DMS153 (cell line): ENCODE measurements at places on chromosomes 12 and 14.

- DNase-seq, result no peak
Measured at GRCh38 chr12:9646794-9647781, 22.4 kb upstream of the CLEC2D start.

DNA sequence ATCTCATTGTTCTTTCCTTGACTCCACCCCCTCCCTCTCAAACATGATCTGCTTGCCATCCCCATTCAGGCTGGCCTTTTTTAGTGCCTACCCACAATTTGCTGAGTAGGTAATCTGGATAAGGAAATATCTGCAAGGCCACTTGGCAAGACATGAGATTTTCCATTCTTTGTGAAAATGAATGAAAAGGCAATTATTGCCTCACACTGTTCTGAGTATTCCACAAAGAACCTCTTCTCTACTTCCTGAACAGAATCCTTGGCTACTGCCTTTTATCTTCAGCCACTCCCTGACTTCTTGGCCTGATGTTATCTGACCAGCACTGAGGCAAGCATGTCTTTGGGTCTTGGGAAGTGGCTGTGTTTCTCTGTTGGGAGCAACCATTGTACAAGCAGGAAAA lies 263.2 kb upstream of the ATP2B1 start:
- no peak for DNase-seq

- no peak for DNase-seq
Measured at GRCh38 chr14:106417224-106418049, 891.1 kb downstream of the TMEM121 start.

GRCh38 chr12:44674875-44675274 lies 201.2 kb downstream of the NELL2 start:
- peak; percentile 2 for DNase-seq

DNA sequence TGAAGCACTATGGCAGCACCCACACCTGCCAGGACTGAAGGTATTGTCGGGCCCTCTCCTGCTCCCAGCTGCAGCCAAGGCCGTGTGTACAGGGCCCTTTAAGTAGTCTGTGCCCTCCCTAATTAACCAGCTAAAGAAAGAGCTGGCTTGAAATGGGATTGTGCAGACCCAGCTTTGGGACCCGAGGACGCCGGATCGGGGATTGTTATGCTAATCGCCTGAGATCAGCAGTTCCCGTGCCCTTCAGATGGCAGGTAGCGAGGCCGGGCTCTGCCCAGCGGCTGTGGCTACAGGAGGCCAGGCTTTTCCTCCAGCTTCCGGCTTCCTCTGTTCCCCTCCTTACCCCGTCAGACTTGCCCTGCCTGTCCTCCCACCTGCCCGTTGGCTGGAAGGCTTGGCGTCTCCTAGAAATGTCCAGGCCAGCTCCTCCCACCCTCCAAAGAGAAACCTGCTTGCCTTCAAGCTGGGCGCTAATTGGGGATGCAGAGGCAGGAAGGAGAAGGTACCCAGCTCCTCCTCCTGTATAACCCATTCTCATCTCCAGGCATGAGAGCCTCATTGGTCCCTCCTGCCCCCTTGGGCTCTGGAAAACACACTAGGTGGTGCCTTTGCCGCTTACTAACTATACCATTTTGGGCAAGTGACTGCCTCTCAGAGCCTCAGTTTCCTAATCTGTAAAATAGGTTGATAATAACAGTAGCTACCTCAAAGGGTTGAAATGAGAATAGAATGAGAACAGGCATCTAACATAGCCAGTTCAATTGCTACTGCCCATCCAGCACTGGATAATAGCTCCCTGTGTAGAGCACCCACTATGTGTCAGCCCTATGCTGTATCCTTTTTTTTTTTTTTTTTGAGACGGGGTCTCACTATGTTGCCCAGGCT lies 25.8 kb upstream of the MSI1 start:
- DNase-seq, result peak; percentile 86

DNA sequence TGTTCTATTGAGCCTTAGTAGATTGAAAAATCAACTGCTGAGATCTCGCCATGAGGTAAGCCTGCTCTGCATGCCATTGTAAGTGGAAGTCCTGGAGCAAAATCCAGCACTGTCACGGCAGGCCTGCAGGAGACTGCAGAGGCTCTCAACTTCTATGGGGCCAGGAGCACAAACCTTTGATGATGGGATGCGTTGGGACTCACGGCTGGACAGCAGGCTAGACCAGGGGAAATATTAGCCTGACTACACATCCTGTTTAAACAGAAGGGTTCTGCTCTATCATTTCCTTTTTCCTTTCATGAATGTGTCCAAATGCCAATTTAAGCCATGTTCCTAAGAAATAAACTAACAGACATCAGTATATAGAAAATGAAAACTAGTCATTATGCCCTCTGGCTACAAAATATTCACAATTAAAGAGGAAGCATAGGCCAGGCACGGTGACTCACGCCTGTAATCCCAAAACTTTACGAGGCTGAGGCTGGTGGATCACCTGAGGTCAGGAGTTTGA lies 33.9 kb upstream of the RASSF8 start:
- DNase-seq, result no peak

DNA sequence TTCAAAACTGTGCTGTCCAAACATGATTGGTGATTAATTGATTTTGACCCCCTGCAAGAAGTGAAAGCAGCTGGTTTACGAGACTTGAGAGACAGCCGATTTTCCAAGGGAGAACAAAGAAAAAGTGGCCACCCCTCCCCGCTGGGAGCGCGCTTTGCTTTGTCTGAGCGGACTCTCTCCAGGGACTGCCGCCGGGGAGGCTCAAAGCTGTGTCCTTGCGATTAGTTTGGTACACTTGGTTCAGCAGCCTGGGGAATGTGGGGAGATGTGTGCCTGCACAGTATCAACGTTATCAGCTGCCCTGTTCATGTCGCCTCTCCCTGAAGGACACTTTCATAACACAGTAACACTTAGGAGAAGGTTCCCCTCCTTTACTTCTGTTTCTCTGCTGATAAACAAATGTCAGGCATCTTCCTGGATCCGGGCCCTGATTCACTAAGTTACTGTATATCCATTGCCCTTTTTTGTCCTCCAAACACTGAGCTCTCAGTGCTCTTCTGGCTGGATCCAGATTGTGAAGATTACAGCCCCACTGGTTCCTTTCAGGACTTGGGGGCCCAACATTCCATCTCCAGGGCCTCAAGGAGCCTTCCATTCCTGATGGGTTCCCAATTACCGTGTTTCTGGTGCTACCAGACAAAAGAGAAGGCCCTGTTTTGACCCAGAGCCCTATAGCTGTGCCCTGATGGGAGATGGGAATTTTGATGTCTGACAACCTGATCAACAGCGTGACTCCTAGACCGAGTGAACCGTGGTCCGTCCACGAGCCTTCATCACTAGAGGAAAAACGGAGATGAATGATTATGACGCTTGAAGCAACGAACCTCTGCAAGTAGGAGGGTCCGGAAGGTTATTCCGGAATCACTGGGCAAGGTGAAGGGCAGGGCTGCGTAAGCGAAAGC lies 31.7 kb upstream of the TUBA1C start:
- DNase-seq, result peak; percentile 32

DNA sequence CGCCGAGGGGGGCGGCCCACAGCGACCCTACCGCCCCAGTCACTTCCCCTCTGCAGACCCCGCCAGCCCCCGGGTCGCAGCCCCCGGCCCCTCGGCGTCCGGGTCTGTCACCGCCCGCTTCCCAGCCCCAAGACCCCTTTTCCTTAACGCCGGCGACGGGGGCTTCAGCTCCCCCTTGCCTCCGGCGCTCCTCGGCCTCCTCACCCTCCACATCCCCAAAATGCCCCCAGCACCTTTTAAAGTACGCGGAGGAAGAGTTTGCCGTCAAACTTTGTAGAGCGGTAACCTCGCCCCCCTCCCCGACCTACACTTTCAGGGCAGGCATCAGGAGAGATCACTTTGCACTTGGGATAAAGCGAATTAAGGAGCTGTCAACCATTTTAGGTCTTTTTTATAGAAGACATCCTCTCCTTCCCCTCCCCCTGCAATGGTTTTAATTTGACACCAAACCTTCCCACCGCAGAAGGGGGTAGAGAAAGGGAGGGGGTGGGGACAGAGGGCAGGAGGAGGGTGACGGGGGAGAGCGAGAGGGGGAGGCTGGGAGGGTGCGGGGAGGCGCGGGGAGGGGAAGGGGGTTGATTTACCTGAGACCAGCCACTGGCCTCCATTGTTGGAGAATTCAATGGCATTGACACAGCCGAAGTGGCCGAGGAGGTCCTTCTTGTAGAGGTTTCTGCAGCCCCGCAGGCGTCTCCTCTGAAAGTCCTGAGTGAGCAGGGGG lies 578 bp downstream of the DCAF5 start:
- peak; percentile 31 for DNase-seq

GRCh38 chr12:2679816-2680675 lies 114.7 kb upstream of the FKBP4 start:
- no peak for DNase-seq

DNA sequence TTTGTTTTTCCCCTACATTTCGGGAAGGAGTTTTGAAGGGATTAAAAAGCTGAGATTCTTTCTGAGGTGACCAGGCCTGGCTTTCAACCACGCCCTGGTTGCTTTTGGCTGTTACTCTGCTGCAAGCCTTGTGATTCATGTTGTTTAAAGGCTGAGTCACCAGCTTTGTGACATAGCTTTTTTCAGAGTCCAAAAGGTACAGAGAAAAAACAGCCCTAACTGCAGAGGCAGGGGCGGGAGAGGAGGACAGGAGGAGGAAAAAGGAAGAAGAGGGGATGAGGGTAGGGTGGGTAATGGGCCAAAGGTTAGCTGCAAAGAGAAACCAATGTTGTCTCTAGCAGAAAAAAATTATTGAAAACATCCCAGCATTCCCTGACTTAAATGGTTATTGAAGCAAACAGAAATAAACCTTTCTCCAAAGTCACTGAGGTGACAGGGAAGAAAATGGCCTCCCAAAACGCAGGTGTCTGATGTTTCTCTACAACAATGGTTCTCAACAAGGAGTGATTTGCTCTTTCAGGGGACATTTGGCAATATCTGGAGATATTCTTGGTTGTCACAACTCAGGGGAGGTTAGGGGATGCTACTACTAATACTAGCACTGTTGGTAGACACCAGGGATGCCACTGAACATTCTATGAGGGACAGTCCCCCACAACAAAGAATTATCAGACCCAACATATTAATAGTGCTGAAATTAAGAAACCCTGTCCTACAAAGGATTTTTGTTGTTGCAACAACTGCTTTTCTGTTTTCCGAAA lies 2.1 kb upstream of the UBC start:
- no peak for DNase-seq

GRCh38 chr12:63955831-63956666 lies 111.5 kb downstream of the SRGAP1 start:
- no peak for DNase-seq

DNA sequence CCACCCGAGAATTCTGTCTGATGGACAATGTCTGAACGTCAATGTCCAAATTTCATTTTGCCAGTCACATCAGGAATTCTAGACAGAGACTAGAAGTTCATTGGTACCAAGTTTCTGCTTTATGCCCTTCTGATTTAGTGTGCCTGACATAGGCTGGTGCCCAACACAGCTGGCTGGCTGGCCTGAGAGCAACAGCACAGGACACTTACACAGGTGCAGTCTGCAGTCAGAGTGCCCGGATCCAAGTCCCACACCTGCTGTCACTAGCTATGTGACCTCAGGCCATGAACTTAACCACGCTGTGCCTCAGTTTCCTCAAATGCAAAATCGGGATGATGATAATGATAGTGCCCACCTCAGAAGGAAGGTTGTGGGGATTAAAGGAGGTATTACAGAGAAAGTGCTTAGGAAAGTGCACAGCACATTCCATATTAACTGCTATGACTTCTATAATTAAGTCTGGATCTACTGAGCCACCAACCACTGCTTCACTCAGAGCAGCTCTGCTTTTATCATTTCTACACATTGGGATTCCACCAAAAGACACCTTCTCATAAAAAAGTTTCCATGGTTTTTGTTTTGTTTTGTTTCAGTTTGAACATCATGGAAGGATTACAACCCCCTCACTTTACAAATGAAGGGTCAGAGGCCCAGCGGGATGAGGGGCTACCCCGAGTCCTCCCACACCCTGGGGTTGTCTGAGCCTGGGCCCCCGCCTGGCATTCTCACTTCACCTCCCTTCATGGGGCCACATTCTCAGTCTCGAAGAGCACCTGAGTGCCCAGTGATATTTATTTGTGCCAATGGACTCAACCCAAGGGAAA lies 168.8 kb upstream of the BCL2L14 start:
- no peak for DNase-seq

DNA sequence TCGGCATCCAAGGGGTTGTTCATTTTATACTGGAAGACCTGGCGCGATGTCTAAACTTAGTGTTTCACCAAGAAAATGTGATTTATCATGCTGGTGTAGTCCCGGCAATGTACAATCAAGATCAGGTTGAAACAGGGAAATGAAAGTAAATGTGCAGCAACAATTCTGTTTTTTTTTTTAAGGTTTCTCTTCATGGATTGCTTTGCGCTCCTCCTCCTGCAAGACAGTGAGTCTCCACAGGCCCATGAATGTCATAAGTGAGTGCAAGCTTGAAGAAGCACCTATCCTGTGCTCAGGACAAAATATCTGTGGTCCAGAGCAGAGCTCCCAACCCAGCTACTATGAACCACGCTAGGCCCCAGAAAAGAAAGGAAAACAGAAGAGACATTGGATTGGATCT lies 143.4 kb downstream of the KCNK10 start:
- no peak for DNase-seq

DNA sequence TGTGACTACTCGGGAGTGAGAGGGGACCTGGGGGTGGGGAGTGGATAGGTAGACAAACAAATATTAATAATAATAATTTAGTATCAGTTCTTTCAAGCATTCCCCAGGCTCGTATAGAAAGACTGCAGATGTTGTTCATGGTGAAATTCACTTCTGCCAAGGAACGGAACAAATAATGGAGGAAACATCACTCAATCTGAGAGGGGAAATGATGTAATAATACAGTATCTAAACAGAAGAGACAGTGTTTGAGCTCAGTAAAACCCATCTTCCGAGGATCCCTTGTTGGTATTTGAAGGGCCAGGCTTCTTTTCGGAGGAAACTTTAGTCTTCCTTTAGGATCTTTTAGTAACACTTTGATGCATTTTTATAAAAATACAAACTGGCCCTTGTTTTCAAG lies 114.2 kb downstream of the KCNK10 start:
- no peak for DNase-seq

- DNase-seq, result no peak
Measured at GRCh38 chr14:88551980-88552431, 2.8 kb downstream of the PTPN21 start.

- DNase-seq, result no peak
Measured at GRCh38 chr14:59154373-59154772, 34.1 kb upstream of the DAAM1 start.

GRCh38 chr12:321606-322326 lies 59.1 kb upstream of the SLC6A13 start:
- DNase-seq, result no peak

- no peak for DNase-seq
Measured at GRCh38 chr12:4112734-4113325, 160.7 kb upstream of the CCND2 start.

DNA sequence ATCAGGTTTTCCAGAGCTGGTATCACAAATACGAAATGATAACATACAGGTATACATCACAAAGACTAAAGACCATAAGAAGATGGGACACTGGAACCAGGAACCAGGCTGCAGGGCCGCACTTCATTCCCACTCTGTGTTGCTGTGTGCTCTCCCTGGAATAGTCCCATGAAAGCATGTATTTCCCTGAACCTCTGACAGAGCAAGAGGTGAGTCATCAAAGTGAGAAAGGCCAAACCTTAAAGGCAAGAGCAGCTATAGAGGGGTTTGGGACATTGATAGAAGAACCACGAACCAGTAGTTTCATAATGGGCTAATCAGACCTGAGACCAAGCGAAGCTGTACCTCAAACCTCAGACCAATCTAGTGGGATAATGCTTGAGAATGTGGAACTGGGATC lies 283.0 kb upstream of the PRKD1 start:
- no peak for DNase-seq
